ENCODE measurements at places on chromosomes 12 and 14.

GRCh38 chr14:49851813-49852212, 775 bp downstream of the NEMF start:
- DNase-seq = peak; percentile 18

DNA sequence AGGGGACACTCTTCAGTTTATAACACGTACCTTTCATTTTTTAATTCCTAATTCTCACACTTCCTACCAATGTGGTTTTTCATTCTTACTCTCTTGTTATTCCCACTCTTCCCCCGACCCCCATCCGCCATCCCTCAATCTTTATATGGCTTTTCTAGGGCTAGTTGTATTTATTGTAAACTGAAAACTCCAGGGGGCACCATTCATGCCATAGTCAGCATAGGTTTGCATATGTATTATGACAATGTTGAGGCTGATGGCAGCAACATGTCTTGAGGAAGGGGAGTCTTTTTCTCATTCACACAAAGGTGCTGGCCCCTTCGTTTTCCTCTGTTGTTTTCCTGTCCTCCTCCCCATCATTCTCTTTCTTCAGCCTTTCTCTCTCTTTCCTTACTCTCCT, 27.7 kb upstream of the LTA4H start:
- peak; percentile 64 for DNase-seq

DNA sequence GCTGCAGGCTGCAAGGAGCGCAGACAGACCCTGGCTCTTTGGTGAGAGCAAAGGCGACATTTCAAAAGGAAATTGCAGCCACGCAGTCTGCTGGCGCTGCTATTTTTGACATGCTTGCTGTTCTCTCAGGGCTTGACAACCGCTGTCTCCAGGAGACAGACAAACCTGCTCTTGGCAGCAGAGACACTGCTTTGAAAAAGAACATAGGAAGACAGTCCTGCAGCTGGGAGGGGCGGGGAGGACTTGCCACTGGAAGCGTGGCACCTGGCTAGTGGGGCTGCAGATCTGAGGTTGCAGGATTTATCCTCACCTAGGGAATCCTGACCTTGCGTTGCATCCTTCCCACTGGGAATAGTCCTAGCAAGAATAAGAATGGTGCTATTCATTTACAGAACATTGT, 91.8 kb upstream of the KCNA1 start:
- no peak for DNase-seq

DNA sequence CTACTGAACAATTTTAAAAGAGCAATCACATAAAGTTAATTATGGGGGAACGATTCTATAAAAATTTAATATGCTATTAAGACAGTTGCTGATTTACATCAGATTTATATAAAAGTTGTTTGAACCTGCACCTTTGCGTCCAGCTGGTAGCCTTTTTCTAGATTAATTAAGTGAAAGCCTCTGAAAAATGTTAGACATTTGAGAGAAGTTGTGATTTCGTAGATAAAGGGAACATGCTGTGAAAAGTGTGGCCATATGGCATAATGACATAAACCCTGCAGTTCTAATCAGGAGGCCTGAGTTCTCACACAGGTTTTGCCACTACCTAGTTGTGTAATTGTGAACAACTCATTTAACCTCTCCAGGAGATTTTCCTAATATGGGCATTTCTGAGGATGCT, 187.2 kb downstream of the TMTC2 start:
- DNase-seq = no peak

- no peak for DNase-seq
Observed at GRCh38 chr12:5882511-5883190, 62.4 kb downstream of the ANO2 start.

- no peak for DNase-seq
Observed at GRCh38 chr14:29717901-29718300, 209.7 kb downstream of the PRKD1 start.

- no peak for DNase-seq
Observed at GRCh38 chr12:46360908-46361666, 11.5 kb downstream of the SLC38A2 start.

DNA sequence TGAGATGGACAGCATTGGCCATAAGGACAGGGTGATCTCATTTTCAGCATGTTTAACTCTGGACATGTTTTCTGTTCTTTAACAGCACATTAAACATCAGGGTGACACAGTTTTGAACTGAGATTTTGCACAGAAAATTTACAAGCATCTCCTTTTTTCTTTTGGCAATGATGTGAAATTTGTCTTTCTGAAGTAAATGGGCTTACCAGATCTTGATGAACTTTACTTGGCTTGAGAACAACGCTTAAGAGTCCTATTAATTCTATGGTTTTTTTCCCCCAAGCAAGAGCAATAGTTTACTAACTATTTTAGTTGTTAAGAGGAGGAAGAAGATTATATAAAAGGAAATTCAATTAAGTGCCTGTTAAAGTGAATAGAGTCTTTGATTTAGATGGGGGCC, 491.0 kb downstream of the SNAPC1 start:
- DNase-seq = no peak

Data from NCI-H526 (cell line).